ENCODE measurements at places on chromosomes 3 and 15. TPM values are rescaled to one million over a fixed set of nuclear protein-coding genes. Genes with fewer than 3 reads are reported as not detected.

SSUH2 gene
- total RNA-seq: 0.36 TPM

GOLGA6B gene
- not detected for total RNA-seq

TMEM108 gene
- 0.60 TPM for total RNA-seq

IQCH gene
- total RNA-seq: 1.4 TPM

LRRC3B gene
- not detected for total RNA-seq

SCN11A gene
- total RNA-seq: 0.04 TPM

MAP1A gene
- 0.76 TPM for total RNA-seq

MELTF gene
- 2.8 TPM for total RNA-seq

WNT5A gene
- 17.7 TPM for total RNA-seq

UPK1B gene
- 0.96 TPM for total RNA-seq

IL17RD gene
- 2.4 TPM for total RNA-seq

LRRC2 gene
- total RNA-seq: 0.28 TPM

SLC28A1 gene
- total RNA-seq: not detected

PPM1L gene
- total RNA-seq: 11.3 TPM

ALDH1A2 gene
- total RNA-seq: 1.8 TPM

NPRL2 gene
- total RNA-seq: 11.0 TPM

DCBLD2 gene
- 6.7 TPM for total RNA-seq

IL1RAP gene
- total RNA-seq: 40.5 TPM

GRM2 gene
- total RNA-seq: 0.08 TPM

SAMMSON gene
- not detected for total RNA-seq

Measured in esophagus mucosa (tissue), 1 donor.